HS-5 (cell line): ENCODE measurements at places on chromosomes 2 and 18.

GRCh38 chr2:830419-831224 is 120.0 kb upstream of the SNTG2 start:
- no peak for DNase-seq

GRCh38 chr2:159613651-159614285 is 2.6 kb downstream of the BAZ2B start:
- DNase-seq = no peak

DNA sequence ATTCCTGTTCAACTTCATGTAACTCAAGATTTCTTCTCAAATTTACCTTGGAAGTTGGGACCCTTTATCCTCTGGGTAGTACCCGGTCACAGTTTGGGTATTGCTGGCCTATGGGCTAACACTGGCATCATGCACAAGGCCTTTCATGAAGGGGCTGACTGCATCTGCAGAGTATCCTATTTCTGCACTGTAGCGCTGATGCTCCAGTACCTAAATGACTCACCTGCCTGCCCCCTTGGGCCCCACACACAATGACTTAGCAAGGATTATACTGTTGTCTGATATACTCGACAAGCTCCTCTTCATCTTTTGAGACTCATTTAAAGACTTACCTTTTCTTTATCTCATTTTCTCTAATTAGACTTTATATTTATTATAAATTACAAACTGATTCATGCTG is 39.9 kb downstream of the DNAH6 start:
- no peak for DNase-seq

DNA sequence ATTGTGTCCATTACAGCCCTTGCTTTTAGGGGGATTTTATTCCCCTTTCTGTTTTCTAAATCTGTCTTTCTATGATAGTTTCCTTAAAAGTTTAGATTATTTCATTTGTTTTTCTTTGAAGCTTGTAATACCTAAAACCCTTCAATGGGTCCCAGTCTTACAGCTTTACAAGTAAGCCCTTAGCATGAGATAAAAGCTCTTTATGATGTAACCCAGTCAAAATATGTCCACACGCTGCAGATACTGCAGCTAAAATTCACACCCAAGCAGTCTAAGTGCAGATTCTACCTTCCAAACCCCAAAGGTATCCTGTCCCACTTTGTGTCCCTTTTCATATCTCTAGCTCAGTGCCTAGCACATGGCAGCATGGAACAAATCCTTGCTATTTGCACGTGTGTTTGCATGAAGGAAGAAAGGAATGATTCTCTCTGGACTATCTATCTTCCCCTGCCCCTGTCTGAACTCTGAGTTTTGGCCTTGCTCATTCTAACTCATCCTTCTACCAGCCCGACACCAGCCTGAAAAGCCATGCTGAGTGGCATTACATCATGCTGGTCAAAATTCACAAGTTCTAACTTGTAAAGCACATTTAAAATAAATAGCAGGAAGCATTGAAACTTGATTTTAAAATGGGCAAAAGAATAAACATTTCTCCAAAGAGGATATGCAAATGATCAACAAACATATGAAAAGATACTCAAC is 623.2 kb downstream of the IRS1 start:
- no peak for DNase-seq

DNA sequence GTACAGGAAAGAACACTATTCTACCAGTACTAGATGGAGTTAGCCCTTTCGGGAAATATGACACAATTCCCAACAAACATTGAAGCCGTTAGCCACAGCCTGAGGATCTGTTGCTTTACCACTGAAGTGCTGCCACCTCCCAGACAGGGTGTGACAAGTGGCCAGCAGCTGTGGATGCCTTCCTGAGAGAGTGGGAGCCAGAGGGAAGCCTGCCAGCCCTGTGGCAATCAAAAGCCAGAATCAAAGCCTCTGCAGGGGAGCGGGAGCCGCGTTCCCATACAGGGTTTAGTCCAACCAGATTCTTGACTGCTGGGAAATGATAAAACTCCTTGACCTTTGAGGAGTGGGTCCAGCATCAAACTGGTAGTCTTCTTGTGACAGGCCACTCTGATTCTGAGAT is 38.0 kb downstream of the SLC4A1AP start:
- no peak for DNase-seq

DNA sequence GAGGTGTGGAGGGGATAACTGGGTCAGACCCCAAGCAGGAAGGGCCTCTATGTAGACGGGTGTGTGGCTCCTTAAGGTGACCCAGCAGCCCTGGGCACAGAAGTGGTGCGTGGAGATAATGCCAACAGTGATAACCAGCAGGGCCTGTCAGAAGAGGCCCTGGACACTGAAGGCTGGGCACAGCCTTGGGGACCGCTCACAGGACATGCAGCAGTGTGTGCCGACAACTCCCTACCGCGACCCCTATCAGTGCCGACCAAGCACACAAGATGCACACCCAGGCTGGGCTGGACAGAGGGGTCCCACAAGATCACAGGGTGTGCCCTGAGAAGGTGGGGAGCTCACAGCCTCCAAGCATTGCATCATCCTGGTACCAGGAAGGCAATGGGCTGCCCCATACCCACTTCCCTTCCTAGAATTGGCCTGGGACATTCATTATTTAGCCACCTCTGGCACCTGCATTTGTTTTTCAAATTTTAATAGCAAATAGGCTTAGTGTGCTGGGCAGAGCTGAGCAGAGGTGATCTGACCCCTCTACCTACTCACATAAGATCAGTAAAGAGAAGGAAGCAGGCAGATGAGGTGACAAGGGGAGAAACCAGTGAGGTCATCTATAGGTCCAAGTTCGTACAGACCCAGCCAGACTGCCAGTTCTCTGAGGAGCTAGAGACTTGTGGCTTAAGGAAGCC is 55.2 kb downstream of the BCL11A start:
- DNase-seq = no peak

DNA sequence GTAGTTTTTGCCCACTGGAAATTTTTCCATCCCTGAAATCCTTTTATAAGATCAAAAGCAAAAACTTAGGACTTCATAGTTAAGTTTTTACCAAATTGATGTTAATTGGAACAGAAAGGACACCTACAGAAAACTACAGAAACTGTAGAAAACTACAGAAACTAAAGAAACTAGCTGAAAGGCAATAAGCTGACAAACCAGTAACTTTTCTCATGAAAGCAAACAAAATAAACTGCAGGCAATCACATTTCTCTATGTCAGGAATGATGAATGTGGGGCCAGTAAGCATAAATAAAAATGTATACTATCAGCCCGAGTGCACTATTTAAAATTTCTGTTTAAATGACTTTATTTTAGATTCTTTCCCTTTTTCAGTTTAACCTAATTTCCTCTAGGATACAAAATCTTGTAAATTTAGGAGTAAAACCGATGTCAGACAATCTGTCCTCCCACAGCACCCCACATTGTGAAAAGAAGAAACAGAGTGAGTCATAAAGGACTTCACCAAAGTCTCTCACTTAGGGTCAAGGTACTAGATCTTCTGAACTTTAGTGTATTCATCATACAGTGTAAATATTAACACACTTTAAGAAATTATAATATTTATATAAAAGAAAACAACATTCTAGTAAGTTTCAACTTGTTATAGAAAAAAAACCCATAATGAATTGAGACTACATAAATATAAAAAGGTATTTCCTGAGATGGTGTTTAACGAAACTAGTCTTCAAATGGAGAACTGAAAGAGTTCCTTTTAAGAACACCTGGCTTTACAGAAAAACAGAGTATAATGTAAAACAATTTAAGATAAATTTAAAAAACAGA is 46.6 kb downstream of the USP40 start:
- no peak for DNase-seq

GRCh38 chr18:49214706-49215105 is 245.7 kb downstream of the DYM start:
- no peak for DNase-seq

- DNase-seq = no peak
Observed at GRCh38 chr2:127049927-127050802, 56.8 kb downstream of the BIN1 start.

GRCh38 chr2:179447839-179448447 is 183.3 kb upstream of the SESTD1 start:
- no peak for DNase-seq

DNA sequence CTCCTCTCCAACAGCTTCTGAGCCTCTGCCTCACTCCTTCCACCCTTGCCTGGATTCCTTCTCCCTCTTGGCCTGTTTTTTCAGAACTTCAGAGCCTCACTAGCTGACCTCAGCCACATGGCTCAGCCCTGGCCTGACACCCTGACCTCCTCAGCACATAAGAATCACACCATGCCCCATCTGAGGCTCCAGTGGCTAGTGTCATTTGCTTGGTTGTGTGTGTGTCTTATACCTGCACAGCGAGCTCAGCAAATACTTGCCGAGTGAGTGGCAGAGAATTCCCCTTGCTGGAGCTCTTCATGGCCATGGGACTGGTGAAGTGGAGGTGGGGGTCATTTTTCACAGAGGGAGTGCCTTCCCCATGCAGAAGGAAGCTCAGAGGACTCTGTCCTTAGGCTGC is 70.2 kb downstream of the CELF4 start:
- no peak for DNase-seq

DNA sequence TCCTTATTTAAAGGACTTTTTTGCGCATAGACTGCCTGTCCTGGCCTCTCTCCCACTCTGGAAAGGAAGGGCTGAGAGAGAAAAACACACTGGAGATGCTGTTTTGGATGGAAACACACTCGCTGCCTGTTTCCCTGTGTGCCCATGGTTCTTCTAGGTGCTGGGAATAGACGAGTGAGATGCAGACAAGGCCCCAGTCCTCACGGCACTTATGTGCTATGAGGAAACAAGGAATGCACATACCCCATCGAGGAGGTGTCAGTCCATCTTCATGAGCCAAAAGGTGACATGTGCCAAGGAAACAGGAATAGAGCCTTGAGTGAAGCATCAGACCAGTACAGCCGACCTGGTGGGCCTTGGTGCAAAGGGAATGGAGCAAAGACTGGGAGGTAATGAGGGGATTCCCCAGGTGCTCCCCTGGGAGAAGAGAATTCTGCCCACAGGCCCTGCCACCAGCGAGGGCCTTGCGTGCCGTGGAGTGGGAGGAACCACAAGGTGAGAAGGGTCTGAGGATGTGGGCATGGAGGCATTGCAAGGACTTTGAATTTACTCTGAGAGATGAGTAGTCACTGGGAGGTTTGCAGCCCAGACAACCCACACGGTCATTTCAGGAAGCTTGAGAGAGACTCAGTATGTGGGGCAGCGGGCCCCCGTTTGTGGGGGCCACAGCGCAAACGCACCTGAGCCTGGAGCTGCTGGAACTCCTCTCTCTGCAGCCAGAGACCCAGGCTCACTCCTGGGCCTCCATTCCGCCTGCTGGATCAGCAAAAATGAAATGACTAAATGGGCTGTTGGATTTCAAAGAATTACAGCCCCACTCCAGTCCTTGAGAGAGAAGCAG is 197.5 kb upstream of the COPS8 start:
- DNase-seq = no peak

DNA sequence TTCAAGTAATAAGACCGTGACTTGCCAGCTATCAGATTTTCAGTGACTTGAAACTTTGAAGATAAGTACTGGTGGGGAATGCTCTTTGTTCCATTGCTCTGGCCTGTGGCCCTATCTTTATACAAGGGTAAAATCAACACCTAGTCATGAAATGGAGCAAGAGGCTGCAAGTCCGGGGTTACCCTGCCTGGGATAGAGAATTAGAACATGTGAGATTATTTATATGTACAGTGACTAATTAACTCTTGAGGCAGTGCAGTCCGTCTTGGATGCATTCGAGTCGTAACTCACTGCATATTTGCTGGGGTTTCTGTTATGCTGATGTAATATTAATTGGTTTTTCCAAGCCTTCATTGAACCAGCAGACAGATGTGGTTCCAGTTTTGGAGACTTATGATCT is 105.8 kb upstream of the LYPD6 start:
- no peak for DNase-seq

DNA sequence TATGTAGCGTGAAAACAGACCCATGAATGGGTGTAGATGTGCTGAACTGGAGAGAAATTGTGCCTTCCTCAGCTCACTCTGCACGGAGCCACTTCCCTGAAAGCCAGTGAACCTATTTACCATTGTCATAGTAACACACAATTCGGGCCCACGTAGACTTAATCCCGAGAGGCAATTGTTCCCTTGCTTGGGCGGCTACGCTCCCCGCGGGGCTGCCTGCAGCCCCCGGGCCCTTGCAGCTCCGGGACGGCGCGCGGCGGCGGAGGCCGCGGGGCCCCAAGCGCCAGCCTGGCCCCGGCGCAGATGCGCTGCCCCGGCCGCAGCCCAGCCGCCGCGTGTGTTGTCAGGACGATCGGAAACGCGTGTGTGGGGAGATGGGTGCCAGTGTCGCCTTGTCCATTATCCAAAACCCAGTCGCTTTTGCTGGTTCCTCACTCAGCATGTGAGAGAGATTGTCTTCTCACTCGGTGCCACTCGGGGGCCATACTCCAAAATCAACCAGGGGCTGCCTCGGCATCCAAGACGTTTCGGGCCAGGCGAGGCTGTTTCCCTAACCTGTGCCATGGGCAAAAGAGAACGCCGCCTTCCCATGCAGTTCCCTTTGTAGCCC is 17.9 kb upstream of the LRRTM1 start:
- no peak for DNase-seq

- DNase-seq = no peak
Observed at GRCh38 chr2:241025639-241026038, 27.2 kb downstream of the SNED1 start.

DNA sequence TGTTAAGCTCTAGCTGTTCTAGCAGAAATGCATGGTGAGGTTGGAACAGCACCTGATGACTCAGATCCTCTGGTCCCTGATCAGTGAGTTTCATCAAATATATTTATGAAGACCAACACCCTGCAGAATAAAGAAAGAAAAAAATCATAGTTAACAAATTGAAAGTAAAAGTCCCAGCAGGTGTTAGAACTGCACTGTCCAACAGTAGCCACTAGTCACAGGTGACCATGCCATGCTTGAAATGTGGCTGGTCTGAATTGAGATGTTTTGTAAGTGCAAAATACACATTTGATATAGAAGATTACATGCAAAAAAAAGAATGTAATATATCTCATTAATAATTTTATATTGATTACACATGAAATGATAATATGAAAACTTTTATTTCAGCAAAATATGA is 1010.7 kb upstream of the ZEB2 start:
- no peak for DNase-seq

GRCh38 chr2:66334237-66335029 is 100.5 kb upstream of the MEIS1 start:
- DNase-seq = no peak

GRCh38 chr18:28682912-28683311 is 506.0 kb upstream of the CDH2 start:
- DNase-seq = no peak

DNA sequence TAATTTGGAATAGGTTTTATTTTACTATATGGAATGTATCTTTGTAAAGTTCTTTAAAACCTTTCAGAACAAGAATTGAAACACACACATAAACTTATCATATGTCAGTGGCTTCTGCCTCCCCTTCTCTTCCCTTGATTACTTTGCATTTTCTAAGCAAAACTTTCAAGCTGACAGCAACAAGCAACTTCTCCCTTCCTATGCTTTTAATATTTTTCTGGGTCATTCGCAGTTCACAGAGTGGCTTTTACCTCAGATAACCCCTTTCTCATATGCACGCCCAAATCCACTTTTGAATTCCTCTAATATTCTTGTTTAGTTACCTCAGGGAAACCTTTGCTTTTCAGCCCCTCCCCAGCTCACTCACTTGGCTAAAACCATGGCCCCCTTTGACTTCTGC is 36.7 kb upstream of the CDC42EP3 start:
- no peak for DNase-seq

- no peak for DNase-seq
Observed at GRCh38 chr18:25047983-25048382, 304.0 kb downstream of the ZNF521 start.
